ENCODE measurements at places on chromosomes 7 and 10.

GRCh38 chr7:75993689-75994387, 557 bp downstream of the TMEM120A start:
- DNase-seq, result peak; percentile 52

DNA sequence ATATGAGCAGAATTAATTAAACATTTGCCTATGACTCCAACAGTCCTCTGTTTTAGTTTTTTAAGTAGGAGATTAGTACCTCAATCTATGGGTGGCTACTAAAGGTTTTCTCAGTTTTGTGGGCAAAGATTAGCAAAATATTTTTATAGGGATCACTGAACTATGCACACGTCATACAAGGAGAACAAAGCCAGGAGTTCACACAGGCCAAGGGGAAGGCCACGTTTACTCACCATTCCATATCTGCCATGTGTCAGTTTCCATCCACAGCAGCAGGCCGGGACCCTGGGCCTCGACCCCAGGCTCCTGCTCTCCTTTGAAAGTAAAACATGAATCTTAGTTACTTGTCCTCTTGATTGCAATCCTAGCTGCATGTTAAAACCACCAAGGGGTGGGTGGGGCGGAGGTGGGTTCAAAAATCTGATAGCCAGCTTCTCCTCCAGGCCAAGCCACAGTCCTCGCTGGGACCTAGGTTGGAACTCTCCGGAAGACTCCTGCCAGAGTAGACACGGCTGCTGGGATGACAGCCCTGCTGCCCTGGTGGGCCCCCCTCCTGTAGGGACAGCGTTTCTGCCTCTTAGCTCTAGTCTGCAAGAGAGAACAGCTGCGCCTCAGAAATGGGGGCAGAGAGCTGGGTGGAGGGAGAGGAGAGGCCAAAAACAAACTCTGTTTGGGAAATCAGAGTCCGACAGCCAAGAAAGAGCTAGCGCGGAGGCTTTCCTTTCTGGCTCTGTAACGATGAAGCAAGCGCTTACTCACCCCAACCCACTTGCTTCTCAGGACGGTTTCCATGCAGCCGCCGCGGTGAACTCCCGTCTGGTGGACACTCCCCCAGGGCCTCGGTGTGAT, 35.6 kb downstream of the PITRM1 start:
- DNase-seq, result no peak

DNA sequence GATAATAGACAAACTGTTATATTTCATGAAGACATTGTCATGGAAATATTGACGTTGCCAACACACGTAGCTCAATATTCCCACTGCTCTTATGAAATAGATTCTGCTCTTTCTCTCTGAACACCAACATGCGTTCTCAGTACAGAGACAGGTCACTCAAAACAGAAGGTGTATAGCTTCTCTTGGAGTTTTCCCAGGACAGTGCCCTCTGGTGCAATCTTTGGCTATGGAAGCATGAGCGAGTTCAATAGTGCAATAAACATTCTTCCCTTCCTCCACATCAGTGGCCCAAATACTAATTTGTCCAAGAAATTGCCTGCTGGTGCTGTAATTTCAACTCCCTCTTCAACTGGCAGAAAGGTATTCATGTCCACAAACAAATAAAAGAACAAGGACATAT, 145.3 kb downstream of the MAGI2 start:
- DNase-seq, result no peak

DNA sequence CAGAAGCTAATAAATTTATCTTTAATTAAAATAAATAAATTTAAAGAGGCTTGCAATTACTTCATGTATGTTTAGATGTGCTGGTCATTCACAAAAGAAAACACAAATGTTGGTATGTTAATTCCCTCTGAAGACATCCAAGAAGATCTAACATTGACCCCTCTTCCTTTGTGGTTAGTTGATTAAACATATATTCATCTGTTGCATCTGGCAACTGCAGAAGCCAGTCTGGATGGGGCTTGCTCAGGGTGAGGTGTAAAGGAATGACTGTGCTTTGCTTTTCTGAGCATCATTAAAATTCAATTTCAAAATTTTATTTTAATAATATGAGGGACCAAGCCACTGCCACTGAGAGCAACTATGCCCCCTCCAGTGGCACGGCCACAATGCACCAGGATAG, 36.4 kb upstream of the FERD3L start:
- DNase-seq, result no peak

DNA sequence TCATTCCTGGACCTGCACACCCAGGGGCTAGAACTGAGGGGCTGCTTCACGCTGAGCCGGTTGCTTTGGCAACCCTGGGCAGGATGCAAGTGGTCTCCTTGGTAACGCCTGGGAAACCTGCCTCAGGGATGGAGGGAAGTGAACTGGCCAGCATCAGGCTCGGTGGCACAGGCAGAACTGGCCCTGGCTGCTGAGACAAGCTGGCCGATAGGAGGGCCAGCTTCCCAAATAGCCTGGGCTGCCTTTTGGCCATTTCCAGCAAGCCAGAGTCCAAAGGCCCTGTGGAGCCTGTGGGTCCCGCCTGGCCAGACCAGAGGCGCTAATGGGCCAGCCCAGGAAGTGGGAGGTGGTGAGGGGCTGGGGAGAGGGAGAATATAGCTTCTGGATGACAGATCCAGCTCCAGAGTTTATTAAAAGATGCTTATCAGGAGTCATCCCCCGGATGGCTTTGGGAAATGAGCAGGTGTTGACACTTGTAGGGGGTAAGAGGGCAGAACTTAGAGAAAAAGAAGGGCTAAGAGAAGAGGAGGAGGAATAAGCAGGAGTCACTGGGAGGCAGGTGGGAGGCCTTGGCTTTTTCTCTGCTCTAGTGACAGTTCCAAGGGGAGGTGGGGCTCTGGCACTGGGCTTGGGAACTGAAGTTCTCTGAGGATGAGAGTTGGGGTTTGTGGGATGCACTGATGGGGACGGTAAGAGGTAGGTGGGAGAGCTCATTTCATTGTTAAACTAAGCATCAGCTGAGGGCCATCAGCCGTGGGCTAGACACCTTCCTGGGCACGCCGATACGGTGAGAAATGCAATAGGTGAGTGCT, 9.6 kb downstream of the NEURL1 start:
- no peak for DNase-seq

DNA sequence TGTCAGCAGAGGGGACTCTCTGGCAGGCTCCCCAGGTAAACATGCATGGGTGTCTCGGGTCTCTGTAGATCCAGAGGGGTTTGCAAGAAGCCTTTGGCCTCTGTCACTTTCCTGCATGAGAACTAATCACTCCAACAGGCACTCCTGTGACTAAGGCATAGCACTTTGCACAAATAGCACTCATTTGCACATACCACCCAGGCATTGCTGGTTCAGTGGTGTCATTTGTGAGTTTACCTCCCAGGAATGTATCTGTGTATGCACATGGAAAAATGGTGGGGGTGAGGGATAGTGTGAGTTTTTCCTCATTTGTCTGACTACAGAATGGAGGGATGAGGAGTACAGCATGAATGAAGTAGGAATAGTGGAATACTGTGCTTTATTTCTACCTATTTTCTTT, 39.5 kb downstream of the CNNM1 start:
- DNase-seq, result no peak

DNA sequence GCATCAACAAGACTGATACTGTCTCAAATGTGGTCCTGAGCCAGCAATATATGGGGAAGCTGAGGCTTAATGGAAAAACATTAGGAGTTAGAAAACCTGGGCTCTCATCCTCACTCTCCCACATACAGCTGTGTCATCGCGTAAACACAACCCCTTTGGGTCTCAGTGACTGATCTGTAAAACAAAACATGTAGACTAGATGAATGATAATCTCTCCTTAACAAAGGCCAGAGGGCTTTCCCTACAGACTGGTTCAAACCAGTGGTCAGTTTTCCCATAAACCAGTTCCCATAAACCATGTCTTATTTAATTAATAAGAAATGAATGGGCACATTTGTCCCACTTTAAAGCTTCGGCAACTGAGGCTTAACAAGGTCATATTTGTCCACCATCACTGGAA, 48.1 kb downstream of the OSBPL3 start:
- no peak for DNase-seq

- DNase-seq, result no peak
Measured at GRCh38 chr10:125201108-125201524, 40.8 kb upstream of the CTBP2 start.

DNA sequence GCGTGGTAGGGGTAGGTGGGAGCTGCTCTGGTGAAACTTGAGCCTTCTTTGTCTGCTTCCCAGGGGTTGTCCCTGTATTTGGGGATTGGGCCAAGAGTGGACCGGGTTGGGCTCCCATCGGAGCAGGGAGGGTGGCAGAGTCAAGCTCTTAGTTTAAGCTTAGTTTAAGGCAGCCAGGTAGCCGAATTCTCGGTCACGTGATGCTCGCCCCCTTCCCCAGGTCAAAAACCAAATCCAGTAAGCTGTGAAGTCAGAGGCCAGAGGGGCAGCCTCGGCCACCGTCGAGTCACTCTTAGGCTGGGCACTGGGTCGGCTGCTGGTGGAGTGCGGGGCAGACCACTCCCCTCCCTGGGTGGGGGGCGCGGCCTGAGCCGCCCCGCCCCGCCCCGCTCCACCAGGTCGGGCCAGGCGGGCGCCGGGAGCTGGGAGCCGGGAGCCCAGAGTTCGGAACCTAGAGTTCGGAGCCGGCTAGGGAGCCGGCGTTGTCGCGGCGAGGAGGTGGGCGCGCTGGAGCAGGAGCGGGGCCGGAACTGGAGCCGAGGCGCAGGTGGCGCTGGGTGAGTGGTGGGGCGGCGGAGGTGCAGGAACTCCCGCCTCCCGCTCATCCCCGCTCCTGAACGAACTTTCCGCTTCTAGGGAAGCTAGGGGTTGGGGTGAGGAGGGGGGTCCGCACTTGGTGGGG, 2.8 kb upstream of the LZTS2 start:
- DNase-seq, result no peak

- DNase-seq, result no peak
Measured at GRCh38 chr10:89549510-89549909, 14.1 kb upstream of the SLC16A12 start.

- DNase-seq, result no peak
Measured at GRCh38 chr10:23974746-23975272, 234.1 kb upstream of the KIAA1217 start.

DNA sequence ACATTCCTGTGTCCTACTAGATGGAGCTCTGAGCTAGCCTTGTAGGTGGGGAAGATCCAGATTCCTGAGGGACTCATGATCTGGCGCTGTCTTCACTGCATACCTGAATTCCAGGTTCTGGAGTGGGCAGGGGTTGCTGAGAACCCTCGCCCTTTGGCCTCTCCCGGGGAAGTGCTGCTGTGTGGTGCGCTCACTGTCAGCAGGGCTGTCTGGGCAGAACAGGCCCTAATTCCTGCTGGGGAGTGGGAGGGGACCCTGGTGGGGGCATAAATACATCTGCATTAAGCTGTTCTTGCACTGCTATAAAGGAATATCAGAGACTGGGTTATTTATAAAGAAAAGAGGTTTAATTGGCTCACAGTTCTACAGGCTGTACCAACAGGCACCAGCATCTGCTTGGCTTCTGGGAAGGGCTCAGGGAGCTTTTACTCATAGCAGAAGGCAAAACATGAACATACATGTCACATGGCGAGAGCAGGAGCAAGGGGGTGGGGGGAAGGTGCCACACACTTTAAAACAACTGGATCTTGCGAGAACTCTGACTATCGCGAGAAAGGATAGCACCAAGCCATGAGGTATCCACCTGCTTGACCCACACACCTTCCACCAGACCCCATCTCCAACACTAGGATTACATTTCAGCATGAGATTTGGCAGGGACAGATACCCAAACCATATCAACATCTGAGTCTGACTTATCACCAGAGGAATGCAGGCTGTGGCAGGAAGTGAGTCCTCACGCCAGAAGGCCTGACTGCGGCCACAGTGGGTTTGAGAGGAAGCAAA, 115.0 kb downstream of the ADCY1 start:
- no peak for DNase-seq

DNA sequence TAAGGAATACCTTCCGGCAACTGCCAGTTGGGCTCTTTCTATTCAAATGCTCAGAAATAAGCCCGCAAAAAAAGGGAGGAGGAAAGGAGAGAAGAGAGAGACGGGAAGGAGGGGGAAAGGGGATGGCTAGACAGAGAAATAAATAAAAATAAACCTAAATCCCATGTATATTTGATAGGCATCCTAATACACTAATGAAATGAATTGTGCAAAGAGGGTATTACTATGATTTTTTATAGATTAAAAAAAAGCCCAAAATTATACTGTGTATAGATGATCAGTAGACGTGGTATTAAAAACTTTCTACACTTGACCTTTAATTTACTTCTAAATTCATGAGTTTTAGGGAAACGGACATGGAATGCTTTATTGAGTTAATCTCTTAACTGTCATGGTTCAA, 89.9 kb downstream of the HBP1 start:
- no peak for DNase-seq

DNA sequence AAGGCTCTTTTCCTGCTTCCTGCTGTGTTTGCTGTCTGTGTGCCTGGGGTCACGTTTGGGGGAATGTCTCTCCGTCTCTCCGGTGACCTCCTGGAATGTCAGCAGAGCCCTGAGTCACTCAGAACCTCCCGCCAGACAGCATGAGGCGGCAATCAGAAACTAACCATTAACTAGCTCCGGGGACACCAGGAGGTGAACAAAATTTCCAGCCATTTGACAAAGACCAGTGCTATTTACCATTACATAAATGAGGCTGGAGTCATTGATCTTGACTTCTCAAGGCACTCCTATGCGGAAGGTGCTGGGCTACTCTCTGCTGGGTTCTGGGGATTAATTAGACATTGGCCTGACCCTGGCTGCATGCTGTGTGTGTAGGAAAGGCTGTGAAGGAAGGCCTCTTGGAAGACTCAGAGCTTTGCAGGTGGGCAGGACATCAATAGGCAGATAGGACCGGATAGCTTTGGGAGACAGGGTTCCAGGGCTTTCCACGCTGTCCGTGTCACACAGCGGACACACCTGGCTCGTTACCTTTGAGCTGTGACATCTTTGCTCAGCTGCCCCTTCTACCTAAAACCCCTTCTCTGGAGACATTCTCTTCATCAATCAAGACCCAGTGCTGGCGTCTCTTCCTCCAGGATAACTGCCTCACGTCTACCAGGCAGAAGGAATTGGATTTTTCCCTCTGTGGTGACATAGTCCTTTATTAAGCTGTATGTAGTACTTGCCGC, 77.0 kb downstream of the PFKFB3 start:
- no peak for DNase-seq

DNA sequence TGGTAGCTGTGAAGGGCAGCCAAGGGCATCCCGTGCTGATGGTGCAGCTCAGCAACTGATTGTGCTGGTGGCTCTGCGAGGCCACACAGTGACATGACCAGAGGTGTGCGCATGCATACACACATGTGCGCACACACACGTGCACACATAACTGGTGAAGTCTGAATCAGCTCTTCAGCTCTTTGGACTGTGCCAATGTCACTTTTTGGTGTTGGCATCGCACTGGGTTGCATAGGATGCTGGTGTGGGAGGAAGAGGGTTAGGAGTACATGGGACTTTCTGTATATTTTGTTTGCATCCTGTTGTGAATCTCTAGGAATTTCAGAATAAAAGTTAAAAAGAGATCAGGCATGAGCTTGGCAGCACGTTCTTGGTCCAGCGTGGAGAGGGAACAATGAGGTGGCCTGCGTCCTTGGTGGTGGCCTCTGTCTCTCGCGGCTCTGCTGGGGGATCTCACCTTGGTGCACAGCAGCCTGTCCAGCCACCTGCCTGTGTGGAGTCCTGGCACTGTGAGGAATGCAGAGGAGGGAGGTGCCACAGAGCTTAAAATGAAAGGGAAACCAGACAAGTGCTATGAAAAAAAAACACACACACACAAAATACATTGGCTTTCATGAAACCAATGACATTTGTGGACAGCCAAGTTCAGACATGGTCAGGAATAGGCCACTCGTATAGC, 124.0 kb downstream of the TRRAP start:
- DNase-seq, result no peak

All from nucleus accumbens (tissue), 56 donors.